ENCODE measurements at places on chromosomes 1 and 21. TPM values are rescaled to one million over a fixed set of nuclear protein-coding genes. Genes with fewer than 3 reads are reported as not detected.

The PTGFRN gene
- 153 TPM for polyA plus RNA-seq

The ANXA9 gene
- 0.68 TPM for polyA plus RNA-seq

The KCNH1 gene
- polyA plus RNA-seq: 0.03 TPM

The ANKRD35 gene
- polyA plus RNA-seq: 1.3 TPM

The MEX3A gene
- 1.5 TPM for polyA plus RNA-seq
